ENCODE measurements at places on chromosomes 3 and 15.

GRCh38 chr3:195888311-195888761 is 20.0 kb downstream of the TNK2 start:
- DNase-seq: no peak

GRCh38 chr3:183710231-183710630 is 12.6 kb downstream of the YEATS2 start:
- no peak for DNase-seq

- DNase-seq: no peak
These were observed 8.4 kb upstream of the LXN start for GRCh38 chr3:158680861-158681260.

DNA sequence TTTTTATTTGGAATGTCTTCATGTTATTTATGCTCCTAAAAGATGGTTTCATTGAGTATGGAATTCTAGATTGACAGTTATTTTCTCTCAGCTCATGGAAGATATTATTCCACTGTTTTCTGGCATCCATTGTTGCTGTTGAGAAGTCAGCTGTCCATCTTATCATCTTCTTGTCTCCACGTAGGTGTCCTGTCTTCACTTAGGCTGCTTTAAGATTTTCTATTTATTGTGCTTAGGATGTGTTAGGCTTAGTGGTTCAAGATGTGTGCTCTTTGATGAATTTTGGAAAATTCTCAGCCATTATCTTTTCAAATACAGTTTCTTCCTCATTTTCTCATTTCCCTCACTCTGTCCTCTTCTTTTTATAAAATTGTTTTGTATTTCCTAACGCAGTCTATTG is 52.0 kb downstream of the SNRK start:
- DNase-seq: no peak

GRCh38 chr3:173397161-173398110 is at the start of gene NLGN1:
NLGN1 (plus strand) TSS chr3:173397744.
- no peak for DNase-seq

DNA sequence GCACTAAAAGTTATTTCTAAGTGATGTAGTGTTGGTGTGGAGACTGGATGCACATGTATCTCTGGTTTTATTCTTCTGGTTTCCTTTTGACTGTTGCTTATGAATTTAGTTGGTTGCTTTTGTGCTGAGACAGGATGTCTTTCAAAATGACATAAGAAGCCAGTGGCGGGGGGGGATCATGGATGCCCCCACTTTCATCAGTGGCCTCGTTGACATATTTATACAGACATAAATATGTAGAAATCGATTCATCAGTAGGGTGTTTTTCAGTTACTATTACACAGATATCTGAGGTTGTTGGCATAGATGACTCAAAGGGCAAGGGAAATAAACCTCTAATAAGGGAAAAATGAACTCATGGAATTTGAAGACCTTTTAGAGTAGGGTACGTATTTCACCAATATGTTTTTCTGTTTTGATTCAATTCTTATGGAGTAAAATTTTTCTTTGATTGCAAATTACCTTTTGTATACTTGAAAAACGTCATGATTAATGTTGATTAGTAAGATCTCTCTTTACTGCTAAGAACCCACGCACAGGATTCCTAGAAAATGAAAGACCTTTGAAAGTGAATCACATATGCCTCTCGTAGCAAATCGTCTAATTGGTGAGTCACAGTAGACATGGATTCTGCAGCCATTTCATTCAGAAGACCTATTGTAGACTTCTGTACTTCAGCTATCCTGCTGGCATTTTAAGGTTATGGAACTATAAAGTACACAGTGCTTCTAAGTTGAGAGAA is 97.4 kb upstream of the RBMS3 start:
- no peak for DNase-seq

DNA sequence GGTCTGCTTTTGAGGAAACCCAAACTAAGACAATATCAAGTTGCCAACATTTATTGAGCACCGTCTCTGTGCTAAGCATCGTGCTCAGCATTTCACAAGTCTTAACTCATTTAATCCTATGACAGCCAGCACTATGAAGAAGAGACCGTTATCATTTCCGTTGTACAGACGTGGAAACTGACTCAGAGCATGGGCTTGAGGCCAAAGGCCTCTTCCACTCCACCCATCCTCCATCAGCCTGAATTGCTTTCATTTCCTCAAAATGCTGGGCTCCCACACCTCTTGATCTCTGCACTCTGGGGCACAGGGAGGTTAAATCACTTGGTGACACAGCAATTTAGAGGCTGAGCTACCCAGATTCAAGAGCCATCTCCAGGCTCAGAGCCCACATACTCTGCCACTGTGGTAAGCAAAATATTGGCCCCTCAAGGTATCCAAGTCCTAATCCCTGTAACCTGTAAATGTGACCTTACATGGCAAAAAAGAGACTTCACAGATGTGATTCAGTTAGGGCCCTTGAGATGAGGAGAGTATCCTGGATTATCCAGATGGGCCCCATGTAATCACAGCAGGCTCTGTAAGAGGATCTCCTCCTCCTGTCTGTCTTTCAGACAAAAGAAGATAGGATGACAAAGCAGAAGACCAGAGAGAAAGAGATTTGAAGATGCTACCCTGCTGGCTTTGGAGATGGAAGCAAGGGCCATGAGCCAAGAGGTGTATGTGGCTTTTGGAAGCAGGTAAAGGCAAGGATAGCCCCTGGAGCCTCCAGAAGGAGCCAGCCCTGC is 24.3 kb upstream of the FLNB start:
- peak; percentile 66 for DNase-seq

- no peak for DNase-seq
These were observed 95.6 kb downstream of the DNASE1L3 start for GRCh38 chr3:58115175-58115574.

DNA sequence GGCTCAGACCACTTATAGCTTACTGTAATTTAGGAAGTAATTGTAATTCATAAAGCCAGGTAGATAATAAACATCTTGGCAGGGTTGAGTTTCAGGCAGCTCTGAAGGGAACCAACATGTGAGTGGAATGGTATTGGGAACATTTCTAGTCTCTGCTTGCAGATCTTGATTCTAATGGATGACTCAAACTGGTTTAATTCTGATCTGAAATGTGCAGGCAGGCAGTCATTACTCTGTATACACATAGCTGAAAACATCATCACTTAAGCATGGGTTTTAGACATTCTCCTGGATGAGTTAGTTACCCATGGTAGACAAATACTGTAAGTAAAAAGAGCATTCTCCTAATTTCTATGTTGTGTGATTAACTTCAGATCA is 317.0 kb upstream of the TPRG1 start:
- DNase-seq: no peak

GRCh38 chr15:43330780-43331087 is 361 bp upstream of the LCMT2 start:
- no peak for DNase-seq

- DNase-seq: no peak
These were observed 62.8 kb upstream of the KY start for GRCh38 chr3:134713671-134714070.

DNA sequence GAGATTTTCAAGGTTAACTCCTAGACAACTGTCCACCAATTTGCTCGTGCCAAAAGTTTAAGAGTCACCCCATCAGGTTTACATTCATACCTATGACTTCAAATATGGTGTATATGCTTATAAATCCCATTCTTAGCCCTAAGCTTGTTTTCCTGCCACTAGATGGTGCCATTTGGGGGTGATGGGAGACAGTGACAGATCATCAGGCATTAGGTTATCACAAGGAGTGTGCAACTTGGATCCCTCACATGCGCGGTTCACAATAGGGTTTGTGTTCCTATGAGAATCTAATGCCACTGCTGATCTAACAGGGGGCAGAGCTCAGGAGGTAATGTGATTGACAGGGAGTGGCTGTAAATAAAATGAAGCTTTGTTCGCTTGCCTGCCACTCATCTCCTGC is 182.7 kb downstream of the CNTN6 start:
- no peak for DNase-seq

GRCh38 chr3:100563652-100564211 is 45.7 kb upstream of the ADGRG7 start:
- DNase-seq: no peak

DNA sequence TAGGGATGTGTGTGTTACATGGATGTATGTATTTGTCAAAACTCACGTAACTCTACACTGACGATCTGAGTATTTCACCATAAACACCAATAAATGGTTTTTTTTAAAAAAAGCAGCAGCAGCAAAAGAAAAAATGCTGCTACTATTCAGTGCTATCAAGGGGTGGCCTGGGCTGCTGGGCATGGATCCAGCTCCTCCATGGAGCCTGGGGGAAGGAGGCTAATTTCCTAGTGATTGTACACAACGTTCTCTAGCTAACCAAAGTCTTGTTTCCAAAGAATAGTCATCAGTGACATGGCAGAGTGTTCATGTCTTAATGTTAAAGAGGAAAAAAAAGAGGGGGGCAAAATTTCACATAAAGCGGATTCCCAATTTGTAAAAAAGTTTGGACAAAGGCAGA is 29.0 kb downstream of the POMGNT2 start:
- no peak for DNase-seq

DNA sequence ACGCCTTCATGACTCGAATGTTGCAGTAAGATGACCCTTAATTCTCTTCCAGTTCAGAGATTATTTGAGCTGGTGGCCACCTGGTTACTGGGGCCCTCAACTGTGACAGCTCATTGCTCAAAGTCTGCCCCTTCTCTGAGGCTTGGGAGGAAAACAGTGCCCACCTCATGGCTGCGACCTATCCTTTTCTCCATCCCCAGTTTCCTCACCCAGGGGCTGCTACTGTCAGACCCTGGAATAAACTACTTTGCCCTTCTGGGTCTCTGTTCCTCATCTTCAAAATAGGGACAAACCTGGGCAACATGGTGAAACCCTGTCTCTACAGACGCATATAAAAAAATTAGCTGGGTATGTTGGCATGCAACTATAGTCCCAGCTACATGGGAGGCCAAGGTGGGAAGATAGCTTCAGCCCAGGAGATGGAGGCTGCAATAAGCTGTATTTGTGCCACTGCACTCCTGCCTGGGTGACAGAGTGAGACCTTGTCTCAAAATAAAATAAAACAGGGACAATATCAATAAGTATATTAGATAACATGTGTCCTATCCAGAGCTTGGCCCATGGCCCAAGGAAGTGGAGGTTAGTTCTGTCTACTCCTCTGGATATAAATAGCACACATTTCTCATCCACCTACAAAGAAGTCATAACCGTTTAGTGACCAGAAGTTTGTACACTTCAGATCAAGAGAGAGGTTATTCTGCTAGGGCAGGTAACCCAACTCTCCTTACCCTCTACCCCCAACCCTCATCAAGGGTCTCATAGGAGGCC is 2.2 kb upstream of the RASL12 start:
- no peak for DNase-seq

- DNase-seq: no peak
These were observed 11.0 kb downstream of the ETV5 start for GRCh38 chr3:186097663-186098451.

DNA sequence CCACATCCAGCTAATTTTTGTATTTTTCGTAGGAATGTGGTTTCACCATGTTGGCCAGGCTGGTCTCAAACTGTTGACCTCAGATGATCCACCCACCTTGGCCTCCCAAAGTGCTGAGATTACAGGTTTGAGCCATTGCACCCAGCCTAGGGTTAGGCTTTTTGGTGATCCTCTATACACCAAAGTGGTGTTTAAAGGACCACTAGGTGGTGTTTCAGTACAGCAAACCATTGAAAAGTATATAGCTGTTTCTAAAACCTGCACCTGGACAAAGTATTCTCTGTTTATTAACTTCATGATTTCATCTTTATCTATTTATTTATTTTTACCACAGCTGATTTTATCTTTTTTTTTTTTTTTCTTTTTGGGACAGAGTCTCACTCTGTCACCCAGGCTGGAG is 68.4 kb downstream of the MINDY2 start:
- no peak for DNase-seq

DNA sequence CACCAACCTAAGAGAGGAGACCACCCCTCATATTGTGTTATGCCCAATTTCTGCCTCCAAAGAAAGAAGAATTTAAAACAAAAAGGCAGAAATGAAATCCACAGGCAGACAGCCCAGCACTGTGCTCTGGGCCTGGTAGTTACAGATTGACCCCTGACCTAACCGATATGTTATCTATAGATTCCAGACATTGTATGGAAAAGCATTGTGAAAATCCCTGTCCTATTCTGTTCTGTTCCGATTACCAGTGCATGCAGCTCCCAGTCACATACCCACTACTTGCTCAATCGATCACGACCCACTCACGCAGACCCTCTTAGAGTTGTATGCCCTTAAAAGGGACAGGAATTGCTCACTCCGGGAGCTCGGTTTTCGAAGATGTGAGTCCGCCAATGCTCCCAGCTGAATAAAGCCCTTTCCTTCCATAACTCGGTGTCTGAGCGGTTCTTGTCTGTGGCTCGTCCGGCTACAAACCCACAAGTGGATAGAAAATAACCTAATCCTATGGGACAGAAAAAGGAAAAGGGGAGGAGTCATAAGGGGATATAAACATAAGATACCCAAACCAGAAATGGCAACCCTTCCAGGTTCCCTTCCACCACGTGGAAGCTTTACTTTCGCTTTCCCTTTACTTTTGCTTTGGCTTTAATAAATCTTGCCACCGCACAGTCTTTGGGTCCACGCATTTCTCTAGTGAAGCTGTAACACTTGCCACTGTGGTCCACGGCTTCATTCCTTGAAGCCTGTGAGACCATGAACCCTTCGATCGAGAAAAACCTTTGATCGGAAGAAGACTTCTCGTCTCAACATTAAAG is 1.7 kb upstream of the CFAP91 start:
- DNase-seq: peak; percentile 58

- DNase-seq: no peak
These were observed 258.9 kb downstream of the FHIT start for GRCh38 chr3:60992395-60992794.

DNA sequence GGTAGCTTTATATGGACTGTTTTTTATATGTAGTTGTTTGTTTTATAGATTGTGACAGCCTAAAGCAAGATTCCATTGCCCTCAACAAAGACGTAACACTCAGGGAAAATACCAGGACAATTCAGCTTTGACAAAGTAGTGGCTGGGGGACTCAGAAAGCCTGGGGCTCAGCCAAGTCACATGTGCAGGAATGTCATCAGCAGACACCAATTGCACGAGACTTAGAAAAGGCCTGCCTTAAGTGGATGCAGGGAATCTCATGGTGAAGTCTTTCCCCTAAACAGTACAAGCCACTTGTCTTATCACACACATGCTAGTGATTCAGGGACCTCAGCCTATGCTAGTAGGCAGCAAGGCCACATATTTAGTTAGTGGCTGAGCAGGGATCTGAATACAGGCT is 381.8 kb upstream of the THBS1 start:
- DNase-seq: no peak

DNA sequence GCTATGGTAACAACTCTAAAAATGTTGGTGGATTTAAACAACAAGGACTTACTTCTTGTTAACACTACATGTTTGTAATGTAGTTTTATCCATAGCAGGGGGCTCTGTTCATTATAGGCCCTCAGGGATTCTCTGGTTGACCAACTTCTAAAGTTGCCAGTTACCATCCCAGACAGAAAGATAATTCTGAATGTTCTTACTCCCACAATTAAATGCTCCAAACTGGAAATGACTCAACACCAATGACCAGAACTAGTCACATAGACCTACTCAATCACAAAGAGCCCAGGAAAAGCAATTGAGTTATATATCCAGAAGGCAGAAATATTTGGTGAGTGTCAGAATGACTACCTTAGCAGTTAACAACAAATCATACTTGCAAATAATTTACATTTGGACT is 199.3 kb upstream of the UMPS start:
- no peak for DNase-seq
